ENCODE measurements at places on chromosomes 7 and 10.

DNA sequence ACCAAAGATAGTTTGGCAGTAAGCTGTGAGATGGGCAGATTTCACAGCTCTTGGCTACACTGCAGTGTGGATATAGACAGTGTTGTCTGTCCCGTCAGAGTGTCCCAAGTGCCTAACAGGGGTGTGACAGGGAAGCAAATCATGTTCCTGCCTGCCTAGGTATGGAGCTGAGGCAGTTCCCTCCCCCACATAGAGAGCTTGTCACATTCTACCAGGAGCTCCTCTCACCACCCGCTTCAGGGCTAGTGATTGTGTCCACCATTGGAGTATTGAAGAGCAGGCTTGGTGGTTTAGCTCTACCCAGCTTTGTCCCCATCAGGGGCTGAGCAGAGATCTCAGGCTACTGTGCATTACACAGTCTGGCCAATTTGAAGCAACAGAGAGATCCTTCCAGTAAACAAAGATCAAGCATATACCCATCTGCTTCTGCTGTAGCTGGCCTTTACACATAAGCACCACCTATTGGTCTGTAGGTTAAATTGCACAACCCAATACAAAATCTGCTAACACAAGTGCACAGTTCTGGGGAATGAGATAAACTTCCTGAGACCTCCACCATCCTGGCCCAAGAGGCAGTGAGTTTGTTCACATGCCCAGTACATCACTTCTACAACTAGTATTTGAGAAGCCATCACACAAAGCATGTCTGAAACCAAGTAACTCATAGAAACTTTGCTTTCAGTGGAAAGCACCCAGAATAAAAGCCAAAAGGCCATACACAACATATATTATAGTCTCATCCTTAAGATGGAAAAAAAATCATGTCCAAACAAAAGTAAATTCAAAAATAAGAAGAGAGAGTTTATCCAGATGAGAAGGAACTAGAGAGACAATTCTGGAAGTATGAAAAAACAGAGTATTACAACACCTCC, 67.3 kb downstream of the GLCCI1 start:
- no peak overlapping the region for H3K4me3 ChIP-seq
- H3K36me3 ChIP-seq, result peaks cover 23% of the 10 kb centered on the region
- H3K27me3 ChIP-seq, result no peaks in the 10 kb centered on the region
- peaks cover 12% of the 10 kb centered on the region for H3K4me1 ChIP-seq
- no peak for DNase-seq

- no peaks in the 10 kb centered on the region for H3K36me3 ChIP-seq
- H3K27me3 ChIP-seq, result no peaks in the 10 kb centered on the region
- H3K27ac ChIP-seq, result no peak overlapping the region
- H3K4me3 ChIP-seq, result no peak overlapping the region
- no peak for DNase-seq
- H3K4me1 ChIP-seq, result no peaks in the 10 kb centered on the region
Observed at GRCh38 chr10:77182803-77183202, 454.8 kb downstream of the KCNMA1 start.

- no peak overlapping the region for H3K4me3 ChIP-seq
- no peaks in the 10 kb centered on the region for H3K4me1 ChIP-seq
- H3K36me3 ChIP-seq, result no peaks in the 10 kb centered on the region
- no peaks in the 10 kb centered on the region for H3K27me3 ChIP-seq
Observed at GRCh38 chr7:101954499-101954898, 137.1 kb downstream of the CUX1 start.

- H3K4me1 ChIP-seq, result peaks cover 32% of the 10 kb centered on the region
- no peak overlapping the region for H3K4me3 ChIP-seq
- no peak overlapping the region for H3K27ac ChIP-seq
- DNase-seq, result no peak
- H3K27me3 ChIP-seq, result no peaks in the 10 kb centered on the region
Observed at GRCh38 chr7:2759736-2760097, 71.7 kb downstream of the AMZ1 start.

DNA sequence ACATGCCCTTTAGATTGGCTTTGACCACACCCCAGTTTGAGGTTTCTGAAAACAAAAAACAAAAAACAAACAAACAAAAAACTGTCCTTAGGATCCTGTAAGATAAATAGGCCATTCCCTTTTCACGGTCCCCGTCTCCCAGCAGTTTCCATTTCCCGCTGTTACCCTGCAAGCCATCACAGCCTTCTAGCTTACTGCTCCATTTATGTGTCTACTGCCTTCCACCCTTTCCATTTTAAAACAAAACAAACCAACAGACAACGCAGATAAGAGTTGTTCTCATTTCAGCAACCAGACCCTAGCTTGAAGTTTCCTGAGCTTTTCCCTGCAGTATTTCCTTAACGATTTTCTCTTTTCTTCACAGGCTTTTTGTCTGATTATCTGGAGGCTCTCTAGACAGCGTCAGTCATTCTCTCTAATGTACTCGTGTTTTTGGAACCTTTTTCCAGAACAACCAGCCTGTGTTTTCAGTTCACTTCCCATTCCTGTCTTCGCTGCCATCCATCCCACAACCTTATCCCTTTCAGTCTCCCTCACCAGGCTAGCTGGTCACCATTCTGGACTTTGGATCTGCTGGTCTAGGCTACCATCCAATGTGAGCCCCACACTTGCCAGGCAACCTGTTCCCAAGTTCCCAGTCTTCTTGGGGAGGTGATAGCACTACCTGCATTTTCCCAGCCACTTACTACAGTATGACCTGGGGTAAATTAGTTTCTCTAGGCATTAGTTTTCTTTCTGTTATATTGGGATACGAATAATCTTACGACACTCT, 317.3 kb upstream of the FZD1 start:
- no peaks in the 10 kb centered on the region for H3K27me3 ChIP-seq
- no peak for DNase-seq
- H3K27ac ChIP-seq, result no peak overlapping the region
- no peaks in the 10 kb centered on the region for H3K4me1 ChIP-seq
- no peaks in the 10 kb centered on the region for H3K36me3 ChIP-seq
- no peak overlapping the region for H3K4me3 ChIP-seq

DNA sequence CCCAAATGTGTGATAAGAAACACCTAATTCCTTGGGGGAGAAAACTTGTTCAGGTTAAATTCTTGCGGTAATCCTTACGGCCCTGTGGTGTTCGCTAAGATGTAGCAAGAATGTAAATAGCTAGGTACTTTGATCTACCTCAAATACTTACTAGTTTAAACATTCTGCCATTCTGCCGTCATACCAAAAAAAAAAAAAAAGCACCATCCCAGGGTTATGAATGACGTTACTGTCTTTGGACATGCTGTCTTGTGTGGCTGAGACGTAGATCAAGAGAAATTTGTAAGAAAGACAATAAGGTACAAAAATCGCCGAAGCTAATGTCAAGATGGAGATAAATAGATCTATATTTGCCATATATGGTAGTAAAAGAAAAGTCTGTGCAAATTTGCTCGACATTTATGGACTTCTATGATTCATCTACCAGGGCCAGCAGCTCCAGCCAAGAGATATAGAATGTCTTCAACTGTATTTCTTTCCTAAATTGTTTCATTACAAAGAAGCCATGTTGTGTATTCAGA, 195.6 kb downstream of the CUX1 start:
- H3K4me3 ChIP-seq, result no peak overlapping the region
- H3K4me1 ChIP-seq, result no peaks in the 10 kb centered on the region
- no peaks in the 10 kb centered on the region for H3K36me3 ChIP-seq
- H3K27me3 ChIP-seq, result no peaks in the 10 kb centered on the region
- H3K27ac ChIP-seq, result no peak overlapping the region

- no peaks in the 10 kb centered on the region for H3K36me3 ChIP-seq
- no peak overlapping the region for H3K27ac ChIP-seq
- peaks cover 7% of the 10 kb centered on the region for H3K4me1 ChIP-seq
- H3K27me3 ChIP-seq, result peaks cover 8% of the 10 kb centered on the region
Observed at GRCh38 chr10:119616882-119617570, 20.3 kb upstream of the TIAL1 start.

GRCh38 chr7:121301446-121302213, 27.2 kb upstream of the WNT16 start:
- no peak overlapping the region for H3K27ac ChIP-seq
- no peak overlapping the region for H3K4me3 ChIP-seq
- no peak for DNase-seq
- H3K27me3 ChIP-seq, result no peaks in the 10 kb centered on the region
- H3K36me3 ChIP-seq, result no peaks in the 10 kb centered on the region
- H3K4me1 ChIP-seq, result no peaks in the 10 kb centered on the region

GRCh38 chr7:50164559-50165170, 71.6 kb upstream of the ZPBP start:
- peaks cover 6% of the 10 kb centered on the region for H3K27me3 ChIP-seq
- peak overlapping the region; percentile 36 for H3K4me3 ChIP-seq
- peaks cover 74% of the 10 kb centered on the region for H3K4me1 ChIP-seq
- no peaks in the 10 kb centered on the region for H3K36me3 ChIP-seq
- peak overlapping the region; percentile 81 for H3K27ac ChIP-seq

DNA sequence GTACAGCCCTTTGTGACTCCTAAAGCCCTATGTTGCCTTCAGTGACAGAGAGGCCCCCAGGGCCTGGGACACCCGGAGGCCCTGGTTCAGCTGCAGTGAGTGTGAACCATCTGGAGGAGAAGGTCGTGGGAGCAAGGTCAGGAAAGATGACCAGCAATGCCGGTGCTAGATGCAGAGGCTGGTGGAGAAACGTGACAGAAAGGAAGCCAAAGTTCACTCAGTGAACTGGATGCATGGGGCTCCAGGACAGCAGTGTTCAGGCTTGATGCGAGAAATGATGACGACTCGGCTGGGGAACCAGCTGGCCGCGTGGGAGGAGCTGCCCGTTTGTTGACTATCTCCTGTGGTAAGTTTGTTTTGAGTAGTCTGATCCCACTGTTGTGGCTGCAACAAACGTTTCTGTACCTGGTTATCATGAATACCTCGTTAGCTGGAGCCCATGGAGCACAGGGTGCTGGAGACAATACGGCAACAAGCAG, 54.1 kb upstream of the MKRN1 start:
- H3K4me3 ChIP-seq, result no peak overlapping the region
- no peaks in the 10 kb centered on the region for H3K36me3 ChIP-seq
- no peak overlapping the region for H3K27ac ChIP-seq

GRCh38 chr10:42149027-42149700, 489.2 kb downstream of the ZNF33B start:
- no peaks in the 10 kb centered on the region for H3K4me1 ChIP-seq
- no peak overlapping the region for H3K27ac ChIP-seq
- DNase-seq, result no peak

GRCh38 chr10:1404323-1405260, 332.7 kb downstream of the ADARB2 start:
- no peak for DNase-seq
- H3K27me3 ChIP-seq, result no peaks in the 10 kb centered on the region
- H3K4me3 ChIP-seq, result no peak overlapping the region
- H3K27ac ChIP-seq, result no peak overlapping the region

DNA sequence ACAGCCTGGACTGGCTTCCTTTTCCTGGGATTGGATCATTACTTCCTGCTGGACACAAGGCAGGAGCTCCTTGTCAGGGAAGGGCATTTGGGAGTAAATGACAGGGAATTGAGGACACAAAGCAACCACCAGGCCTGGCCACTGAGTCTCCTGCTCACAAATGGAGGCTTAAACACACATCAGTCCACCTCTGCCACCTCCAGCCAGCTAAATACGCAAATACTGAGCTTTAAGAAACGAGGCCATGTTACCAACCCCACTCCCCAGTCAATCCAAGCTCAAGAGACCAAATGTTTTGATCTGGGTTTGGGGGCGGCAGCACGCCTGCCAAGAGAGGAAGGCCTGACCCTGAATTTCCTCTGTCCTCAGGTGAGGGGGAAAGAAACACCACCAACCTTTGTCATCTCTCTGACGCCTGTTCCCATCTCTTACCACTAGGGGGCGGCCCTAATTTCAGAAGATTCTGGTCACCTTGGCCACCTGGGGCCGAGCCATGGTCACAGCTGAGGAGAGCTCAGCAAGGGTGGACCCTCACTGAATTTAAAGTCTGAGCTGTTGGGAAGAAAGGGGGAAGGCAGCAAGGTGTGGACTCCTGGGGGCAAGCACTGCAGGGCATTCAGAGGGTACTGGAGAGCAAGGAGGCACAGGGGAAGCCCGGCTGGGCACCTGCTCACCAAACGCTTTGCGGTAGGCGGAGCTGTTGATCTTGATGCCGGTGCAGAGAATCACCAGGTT, 16.5 kb downstream of the AIFM2 start:
- peaks cover 10% of the 10 kb centered on the region for H3K4me1 ChIP-seq
- H3K27ac ChIP-seq, result no peak overlapping the region
- peaks cover 2% of the 10 kb centered on the region for H3K36me3 ChIP-seq
- H3K27me3 ChIP-seq, result peaks cover 3% of the 10 kb centered on the region
- DNase-seq, result peak; percentile 68

- H3K27me3 ChIP-seq, result no peaks in the 10 kb centered on the region
- no peak for DNase-seq
- H3K4me3 ChIP-seq, result no peak overlapping the region
- H3K4me1 ChIP-seq, result no peaks in the 10 kb centered on the region
Observed at GRCh38 chr7:41640487-41640886, 62.4 kb downstream of the INHBA start.

DNA sequence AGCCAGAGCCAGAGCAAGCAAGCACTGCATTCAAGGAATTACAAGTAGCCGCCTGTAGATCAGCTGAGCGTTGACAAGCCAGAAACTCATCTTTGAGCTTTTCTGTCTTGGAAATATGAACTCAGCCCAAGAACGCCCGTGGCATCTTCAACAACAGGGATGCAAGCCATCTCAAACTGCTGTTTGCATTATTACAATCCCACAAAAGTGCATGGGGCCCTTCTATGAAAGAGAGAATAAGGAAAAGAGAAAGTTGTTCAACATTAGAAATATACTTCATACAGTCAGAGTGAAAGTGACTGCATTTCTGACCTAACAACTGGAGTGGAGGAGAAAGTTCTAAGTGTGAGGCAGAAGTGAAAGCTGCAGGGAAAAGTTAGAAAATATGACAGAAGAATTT, 6.5 kb downstream of the SGCE start:
- H3K4me1 ChIP-seq, result no peaks in the 10 kb centered on the region
- H3K4me3 ChIP-seq, result no peak overlapping the region
- H3K27me3 ChIP-seq, result peaks cover 12% of the 10 kb centered on the region
- DNase-seq, result no peak
- no peak overlapping the region for H3K27ac ChIP-seq

GRCh38 chr7:70795948-70796347, 336.0 kb upstream of the GALNT17 start:
- no peaks in the 10 kb centered on the region for H3K36me3 ChIP-seq
- no peak overlapping the region for H3K27ac ChIP-seq
- peaks cover 4% of the 10 kb centered on the region for H3K27me3 ChIP-seq
- DNase-seq, result no peak
- no peak overlapping the region for H3K4me3 ChIP-seq
- peaks cover 6% of the 10 kb centered on the region for H3K4me1 ChIP-seq

DNA sequence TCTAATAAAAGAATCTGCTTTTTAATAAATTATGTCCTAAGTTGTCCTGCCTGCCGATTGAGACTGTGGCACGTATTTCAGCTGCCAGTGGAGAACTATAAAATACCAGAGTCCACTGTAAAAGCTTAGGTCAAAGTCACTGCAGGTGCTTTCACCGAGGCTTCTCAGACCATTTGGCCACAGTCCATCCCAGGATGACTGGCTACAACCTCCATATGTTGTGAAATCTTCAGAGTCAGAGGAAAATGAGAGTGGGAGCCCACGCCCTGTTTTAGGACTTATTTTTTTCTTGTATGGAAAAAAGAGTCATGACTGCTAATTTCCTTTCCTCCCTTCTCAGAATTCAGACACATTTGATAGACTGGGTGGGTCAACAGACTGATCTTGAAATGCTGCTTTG, 182.9 kb downstream of the ANK3 start:
- H3K4me1 ChIP-seq, result peaks cover 24% of the 10 kb centered on the region
- no peak overlapping the region for H3K27ac ChIP-seq
- no peak for DNase-seq

GRCh38 chr10:31838065-31838464, 90.6 kb downstream of the ARHGAP12 start:
- no peaks in the 10 kb centered on the region for H3K36me3 ChIP-seq
- DNase-seq, result no peak
- no peaks in the 10 kb centered on the region for H3K27me3 ChIP-seq
- H3K4me3 ChIP-seq, result no peak overlapping the region
- peaks cover 5% of the 10 kb centered on the region for H3K4me1 ChIP-seq

Data from activated naive CD4-positive, alpha-beta T cell treated with anti-CD3 and anti-CD28 coated beads, Interleukin-2, amount 10 ng/mL, durations not matched to agents 7 days and 5 days (primary cell).